ENCODE measurements at places on chromosomes 13 and 19. TPM values are rescaled to one million over a fixed set of nuclear protein-coding genes. Genes with fewer than 3 reads are reported as not detected.

GRCh38 chr13:109199280-109199679 is 569.9 kb downstream of the MYO16 start:
- DNase-seq = no peak

- no peak for DNase-seq
These were observed 215.5 kb downstream of the POSTN start for GRCh38 chr13:37383046-37383445.

DNA sequence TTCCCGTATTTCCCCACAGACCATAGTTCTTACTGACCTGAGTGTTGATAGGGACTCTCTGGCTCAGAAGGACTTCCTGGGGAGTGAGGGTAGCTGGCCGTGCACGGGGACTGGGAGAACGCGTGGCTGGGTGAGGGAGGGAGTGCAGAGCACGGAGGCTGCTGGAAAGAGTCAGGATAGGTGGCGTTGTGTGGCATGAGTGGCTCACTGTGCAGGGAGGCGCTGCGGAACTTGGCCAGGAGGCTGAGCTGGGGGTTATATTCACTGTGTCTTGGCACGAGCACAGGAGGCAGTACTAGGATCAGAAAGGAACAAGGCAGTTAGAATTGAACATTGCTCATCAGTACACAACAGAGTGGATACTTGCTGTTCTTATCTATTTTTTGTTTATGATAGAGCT is 47.4 kb downstream of the SMAD9 start:
- no peak for DNase-seq

DNA sequence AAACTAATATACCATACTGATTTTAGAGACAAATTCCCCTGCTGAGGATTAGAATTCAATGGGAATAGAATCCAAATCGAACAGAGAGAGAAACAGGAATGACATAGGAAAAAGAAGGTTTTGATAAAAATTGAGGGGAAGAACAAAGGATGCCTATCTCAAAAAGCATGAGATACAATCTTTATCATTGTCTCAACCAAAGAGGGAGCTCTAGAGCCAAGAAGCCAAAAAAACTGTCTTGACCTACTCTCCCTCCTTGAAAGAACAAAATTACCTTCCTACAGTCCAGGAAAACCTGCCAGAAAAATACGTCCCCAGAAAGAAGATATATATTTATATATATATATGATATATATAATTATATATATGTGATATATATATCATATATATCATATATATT is 39.2 kb upstream of the MIR17HG start:
- DNase-seq = no peak

DNA sequence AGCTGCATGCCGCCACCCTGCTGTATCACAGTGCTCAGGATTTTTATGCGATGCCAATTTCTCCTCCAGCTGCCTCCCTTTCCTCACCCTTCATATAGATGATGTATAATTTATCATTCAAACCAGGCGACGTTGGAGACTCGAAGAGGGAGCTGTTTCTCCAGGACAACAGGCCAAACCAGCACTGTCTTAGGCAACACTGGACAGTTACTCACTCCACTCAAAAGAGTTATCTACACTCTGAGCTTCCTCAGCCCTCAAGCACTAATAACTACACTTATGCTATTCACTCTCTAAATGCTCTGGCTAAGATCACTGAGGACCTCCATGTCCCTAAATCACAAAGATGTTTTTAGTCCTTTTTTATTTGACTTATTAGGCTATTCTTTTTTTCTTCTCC is 87.3 kb upstream of the RFC3 start:
- DNase-seq = no peak

DNA sequence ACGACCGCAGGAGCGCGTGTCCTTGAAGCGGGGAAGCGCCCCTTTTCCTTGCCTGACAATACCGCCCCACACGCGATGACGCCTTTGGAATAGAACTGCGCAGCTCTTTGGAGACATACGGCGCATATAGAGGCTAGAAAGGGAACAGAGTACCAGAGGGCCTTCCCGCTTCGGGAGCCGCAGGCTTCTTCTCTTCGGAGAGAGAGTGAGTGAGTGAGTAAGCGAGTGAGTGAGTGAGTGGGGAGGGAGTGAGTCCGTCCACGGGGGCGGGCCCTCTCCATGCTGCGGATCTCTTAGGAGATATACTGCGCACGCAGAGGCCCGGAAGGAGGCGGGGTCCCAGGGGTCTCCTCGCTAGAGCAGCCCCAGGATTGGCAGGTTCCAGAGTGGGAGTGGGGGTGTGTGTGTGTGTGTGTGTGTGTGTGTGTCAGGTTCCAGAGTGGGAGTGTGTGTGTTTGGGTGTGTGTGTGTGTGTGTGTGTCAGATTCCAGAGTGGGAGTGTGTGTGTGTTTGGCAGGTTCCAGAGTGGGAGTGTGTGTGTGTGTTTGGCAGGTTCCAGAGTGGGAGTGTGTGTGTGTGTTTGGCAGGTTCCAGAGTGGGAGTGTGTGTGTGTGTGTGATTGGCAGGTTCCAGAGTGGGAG is 97.0 kb downstream of the INSR start:
- DNase-seq = peak; percentile 97

DNA sequence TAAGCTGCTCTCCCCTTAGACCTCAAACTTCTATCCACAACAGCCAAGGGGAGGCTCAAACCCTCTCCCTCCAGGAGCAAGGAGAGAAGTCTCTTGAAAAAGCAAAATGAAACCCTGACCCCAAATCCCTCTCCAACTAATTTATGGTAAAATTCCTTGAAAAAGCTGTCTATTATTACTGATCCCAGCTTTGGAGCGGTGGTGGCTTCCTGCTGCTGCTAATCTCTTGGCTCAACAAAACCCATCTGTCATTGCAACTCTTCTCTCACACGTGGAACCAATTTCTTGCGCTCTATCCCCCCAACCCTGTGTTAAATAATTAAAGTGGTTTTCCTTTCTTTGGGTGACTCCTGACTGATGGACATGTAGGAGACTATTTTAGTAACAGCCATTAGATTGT is 64.1 kb upstream of the OXGR1 start:
- no peak for DNase-seq

Gene PIBF1
- 6.0 TPM for polyA plus RNA-seq

All from psoas muscle (tissue), 8 donors.